ENCODE measurements at places on chromosomes 3 and 15.

DNA sequence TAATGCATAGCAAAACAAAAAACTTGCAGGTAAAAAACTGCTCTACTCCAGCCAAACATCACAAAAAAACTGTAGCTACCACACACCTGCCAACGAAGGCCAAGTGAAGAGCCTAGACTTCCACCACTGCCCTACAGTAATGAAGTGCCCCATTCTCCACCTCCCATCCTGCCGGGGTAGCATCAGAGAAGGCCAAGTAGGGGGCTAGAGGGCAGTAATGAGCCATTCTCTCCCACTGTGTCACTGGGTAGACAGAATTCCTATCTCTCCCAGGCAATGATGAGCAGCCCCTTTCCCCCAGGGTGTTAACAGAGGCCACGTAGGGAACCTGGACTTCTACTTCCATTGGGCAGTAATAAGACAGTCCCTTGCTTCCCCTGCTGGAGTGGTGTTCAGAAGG, 9.5 kb downstream of the SEC22C start:
- DNase-seq = peak; percentile 59

- DNase-seq = no peak
These were observed 263.4 kb upstream of the ST8SIA2 start for GRCh38 chr15:92130244-92130643.

- DNase-seq = no peak
These were observed 171.4 kb upstream of the HES1 start for GRCh38 chr3:193964517-193964880.

DNA sequence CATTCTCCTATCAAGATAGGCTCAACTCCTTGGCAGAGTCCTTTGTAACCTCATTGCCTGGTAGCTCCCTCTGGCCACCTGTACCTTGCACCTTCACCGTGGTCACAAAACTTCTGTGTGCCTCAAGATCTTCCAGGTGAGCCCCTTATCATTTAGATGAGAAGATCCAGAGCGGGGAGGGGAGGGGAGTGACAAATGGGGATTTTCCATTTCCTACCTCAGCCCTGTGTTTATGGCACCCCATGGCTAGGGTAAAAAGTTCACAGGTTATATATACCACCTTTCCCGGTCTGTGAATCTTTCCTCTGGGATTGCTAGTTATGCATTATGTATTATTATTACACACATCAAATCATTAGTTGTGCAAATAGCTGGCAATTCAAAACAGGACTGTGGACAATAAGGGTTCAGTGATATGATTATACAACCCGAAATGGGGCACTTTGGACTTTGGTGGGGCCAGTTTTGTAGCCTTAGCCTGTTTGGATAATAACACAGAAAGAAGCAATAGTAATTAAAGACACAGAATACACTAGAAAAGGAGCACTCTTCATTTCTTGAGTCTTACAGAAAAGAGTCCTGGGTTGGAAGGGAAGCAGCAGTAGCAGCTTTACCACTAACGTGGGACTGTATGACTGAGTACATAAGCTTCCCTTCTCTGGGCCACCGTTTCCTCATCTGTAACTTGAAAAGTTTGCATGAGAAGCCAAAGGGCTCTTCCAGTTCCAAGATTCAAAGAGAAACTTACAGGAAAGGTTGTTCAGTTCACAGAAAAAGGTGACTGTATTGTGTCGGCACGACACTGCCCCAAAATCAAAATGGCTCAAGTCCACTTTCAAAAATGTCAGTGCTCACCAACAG, 7.1 kb downstream of the TLE3 start:
- no peak for DNase-seq
